ENCODE measurements at places on chromosomes 5 and 9.

DNA sequence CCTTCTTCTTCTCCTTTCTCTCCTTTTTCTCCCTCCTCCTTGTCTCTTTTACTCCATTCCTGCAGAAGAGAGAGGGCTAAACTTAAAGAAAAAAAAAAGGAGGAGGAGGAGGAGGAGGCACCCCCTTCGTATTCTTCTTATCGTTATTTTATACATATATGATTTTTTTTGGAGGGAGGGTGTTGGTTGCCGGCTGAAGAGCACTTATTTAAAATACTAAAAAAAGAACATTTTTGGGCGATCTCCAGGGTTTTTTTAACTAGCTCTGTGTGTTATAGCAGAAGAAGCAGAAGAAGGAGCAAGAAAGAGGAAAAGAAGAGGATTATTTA is 381 bp downstream of the NR2F1 start:
- no peak for DNase-seq

DNA sequence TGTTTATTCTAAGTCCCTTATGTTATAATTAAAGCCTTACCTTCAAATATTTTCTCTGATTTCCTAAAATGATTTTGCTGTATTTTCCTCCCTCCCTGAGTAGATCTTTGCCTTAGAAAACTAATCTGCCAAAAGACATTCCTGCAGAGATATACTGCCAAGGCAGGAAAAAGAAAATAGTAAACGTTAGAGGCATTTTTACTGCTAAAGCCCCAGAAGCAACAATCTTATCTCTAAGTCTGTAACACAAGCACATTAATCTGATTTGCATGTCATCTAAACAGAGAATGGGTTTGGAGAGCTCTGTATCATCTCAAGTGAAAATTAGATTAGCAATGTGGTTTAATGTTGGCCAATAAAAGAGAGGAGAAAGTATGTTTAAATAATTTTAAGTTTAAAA is 847.7 kb downstream of the MAT2B start:
- peak; percentile 92 for DNase-seq

DNA sequence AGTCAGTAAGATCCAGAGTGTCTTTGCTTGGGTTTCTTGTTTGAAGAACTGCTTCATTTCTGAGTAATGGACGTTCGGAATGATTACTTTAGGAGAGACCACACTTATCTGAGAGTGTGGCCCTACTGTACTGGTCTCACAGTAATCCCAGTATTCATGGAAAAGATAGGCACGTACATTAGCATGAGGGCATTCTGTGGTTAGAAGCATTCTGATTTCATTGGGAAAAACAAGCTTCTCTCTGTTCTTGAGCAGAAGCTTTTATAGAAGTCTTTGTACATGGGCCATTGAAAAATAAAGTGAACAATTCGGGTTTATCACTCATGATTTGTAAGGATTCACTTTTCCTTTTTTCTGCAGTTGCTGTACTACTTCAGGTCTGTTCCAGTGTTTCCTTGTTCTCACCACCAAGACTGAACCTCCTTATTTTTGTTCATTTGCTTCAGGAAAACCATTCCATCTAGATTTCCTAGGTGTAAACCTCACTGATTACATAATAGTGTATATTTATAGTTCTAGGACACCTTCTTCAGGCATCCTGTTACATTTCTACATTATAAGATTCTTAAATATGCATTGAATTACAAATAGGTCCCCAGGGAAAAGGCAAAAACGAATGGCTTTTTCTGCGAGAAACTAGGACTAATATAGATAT is 10.1 kb downstream of the TGFBR1 start:
- no peak for DNase-seq

- DNase-seq, result no peak
These were observed 219.9 kb downstream of the MLLT3 start for GRCh38 chr9:20402273-20402875.

DNA sequence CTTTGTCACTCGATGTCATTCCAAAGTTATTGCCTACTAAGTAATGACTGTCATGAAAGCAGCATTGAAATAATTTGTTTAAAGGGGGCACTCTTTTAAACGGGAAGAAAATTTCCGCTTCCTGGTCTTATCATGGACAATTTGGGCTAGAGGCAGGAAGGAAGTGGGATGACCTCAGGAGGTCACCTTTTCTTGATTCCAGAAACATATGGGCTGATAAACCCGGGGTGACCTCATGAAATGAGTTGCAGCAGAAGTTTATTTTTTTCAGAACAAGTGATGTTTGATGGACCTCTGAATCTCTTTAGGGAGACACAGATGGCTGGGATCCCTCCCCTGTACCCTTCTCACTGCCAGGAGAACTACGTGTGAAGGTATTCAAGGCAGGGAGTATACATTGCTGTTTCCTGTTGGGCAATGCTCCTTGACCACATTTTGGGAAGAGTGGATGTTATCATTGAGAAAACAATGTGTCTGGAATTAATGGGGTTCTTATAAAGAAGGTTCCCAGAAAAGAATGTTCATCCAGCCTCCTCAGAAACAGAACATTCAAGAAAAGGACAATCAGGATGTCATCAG is 11.3 kb downstream of the TLR4 start:
- no peak for DNase-seq

GRCh38 chr5:51997949-51998348 is 614.7 kb downstream of the ISL1 start:
- peak; percentile 99 for DNase-seq

GRCh38 chr5:122310889-122311288 is 1.1 kb upstream of the SNCAIP start:
- DNase-seq, result no peak

DNA sequence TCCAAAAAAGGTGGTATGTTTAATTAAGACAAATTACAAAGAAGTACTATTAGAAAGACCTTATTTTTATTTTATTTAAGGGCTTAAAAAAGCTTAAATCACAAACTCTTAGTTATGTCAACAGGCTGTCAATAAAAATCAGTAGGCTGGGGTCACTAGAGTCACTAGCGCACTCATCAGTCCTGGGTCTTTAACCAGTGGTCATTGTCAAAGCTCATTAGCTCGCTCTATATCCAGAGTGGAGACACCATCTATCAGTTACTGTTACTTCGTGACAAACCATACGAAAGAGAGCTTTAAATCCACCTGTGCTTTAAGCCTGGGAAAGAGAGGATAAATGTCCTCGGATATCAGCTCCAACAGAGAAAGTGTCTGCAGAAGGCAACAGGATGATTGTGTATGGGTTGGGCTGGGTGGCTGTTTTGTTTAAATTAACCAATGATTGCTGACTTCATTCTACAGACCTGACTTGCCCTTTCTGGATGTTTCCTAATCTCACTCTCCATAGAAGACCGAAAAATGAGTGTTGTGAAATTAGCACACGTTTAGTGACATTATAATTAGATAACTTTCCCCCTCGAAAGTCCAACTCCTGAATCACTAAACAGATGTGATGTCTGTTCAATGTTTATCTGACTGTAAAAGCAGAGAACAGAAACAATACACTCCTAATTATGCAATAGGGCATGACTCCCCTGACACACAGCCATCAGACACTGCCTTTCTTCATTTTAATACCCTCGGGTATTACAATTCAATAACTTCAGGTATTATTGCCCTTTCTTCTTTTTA is 123.6 kb upstream of the TNPO1 start:
- peak; percentile 99 for DNase-seq

GRCh38 chr5:14257995-14258403 is 114.9 kb downstream of the TRIO start:
- DNase-seq, result no peak

DNA sequence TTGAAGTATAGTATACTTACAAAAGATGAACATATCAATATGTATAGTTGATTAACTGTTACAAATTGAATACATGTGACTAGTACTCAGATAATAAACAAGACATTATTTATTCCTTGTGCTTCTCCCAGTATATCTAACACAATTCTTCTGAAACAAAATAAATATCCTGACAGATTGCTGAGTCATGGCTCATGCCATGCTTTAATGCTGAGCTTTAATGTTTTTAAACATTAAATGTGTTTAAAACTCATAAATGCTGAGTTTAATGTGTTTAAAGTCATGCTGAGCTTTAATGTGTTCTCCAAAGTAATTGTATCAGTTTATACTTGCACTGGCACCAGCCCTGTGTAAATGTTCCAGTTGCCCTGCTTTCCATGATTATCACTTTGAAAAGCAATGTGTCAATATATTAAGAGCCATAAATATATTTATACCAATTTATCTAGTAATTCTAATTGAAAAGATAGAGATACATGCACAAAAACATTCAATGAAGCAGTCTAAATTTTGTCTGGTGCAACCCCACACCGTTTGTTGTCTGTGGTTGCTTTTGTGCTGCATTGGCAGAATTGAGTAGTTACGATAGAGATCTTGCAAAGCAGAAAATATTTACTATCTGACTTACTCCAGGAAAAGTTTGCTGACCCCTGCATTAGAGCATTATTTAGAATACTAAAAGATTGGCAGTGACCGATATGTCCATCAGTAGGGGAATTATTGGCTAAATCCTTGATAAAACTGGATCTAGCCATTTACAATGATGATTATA is 15.7 kb downstream of the KIAA1958 start:
- DNase-seq, result no peak

DNA sequence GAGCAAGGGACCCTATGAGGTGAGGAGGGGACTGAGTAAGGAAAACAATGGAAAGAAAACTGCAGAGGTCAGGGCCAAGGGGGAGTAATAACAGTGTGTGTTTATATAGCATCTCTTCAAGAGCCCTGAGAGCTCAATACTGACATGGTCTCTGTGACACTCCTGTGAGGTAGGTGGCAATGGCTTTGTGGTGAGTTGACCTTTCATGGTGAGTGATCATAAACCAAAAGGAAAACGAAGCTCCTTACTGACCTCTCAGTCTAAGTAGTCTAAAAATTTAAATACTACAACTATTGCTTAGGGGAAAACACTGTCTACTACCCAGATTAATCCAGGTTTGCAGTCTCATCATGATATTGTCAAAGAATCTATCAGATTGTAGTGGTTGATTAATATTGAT is 130.9 kb downstream of the SNCAIP start:
- no peak for DNase-seq

GRCh38 chr9:1179366-1179765 is 129.2 kb downstream of the DMRT2 start:
- no peak for DNase-seq

DNA sequence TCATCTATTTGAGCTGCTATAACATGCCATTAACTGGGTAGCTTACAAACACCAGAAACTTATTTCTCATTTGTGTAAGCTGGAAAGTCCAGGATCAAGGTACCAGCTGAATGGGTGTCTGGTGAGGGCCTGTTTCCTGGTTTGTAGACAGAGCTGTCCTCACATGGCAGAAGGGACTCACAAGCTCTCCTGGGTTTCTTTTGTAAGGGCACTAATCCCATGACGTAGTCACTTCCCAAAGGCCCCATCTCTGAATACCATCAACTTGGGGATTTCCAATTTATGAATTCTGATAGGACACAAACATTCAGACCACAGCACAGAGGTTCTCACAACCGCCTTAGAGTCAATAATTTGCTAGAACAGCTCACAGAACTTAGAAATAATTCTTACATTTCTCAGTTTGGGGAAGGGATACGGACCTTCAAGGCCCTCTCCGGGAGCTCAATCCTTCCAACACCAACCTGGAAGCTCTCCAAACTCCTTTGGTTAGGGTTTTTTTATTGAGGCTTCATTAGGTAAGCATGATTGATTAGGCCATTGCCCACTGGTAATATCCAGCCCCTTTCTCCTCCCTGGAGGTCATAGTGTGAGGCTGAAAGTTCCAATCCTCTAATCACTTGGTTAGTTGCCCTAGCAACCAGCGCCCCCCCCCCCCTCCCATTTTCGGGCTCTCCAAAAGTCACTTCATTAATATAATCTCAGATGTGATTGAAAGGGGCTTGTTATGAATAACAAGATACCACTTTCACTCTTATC is 7.6 kb upstream of the DNAJA1 start:
- DNase-seq, result no peak

- DNase-seq, result no peak
These were observed 27.7 kb upstream of the TNIP1 start for GRCh38 chr5:151108566-151108965.

DNA sequence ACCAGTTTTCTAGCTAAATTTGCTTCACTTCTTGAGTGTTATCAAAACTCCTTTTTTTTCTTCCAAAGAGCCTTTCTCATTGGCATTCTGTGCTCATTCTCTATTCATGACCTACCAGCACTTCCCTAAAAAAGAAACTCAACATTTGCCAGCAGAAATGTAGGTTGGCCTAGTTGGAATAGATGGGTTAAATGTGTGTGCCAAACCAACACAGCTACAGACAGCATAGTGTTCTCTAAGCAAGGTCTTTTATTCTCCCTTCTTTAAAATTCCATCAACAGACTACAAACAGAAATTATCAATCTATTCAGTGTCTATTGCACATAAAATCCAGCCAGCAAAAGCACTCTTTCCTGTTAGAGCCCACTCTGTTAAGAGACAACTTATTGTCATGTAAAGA is 255.8 kb upstream of the PUM3 start:
- no peak for DNase-seq

DNA sequence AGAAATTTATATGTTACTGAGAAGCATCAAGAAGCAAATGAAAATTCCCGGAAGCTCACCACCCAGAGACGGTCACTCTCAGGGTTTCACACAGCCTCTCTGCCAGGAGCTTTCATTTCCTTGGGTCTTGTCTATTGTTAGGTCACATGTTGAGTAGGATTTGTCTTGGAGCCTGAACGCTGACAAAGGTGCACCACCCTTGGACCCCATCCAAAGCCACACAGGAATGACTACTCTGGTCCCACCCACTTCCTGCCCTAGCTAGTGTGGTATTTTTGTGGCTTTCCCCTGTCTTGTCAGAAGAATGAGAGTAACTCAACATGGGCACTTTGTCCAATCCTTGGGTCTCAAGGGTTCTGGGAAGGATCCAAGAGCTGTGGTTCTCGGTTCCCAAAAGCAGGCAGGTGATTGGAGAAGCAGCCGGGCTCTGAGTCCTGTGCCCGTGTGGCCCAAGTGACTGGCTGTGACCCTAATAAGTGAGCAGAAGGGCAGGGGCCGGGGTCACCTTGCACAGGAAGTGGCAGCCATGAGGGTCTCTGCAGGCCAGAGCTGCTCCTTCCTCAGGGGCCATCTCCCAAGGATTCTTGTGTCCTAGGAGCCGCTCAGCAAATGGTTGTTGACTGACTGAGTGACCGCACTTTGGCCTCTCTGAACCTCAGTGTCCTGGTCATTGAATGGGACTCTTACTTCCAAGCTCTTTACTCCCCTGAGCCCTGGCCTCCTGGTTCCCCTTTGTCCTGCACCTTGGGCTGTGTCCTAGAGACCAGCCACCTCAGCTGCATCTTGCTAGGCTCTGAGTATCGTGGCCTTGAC is 6.9 kb downstream of the FGD3 start:
- DNase-seq, result no peak

- DNase-seq, result no peak
These were observed 731.6 kb downstream of the DNAH5 start for GRCh38 chr5:13212886-13213285.

DNA sequence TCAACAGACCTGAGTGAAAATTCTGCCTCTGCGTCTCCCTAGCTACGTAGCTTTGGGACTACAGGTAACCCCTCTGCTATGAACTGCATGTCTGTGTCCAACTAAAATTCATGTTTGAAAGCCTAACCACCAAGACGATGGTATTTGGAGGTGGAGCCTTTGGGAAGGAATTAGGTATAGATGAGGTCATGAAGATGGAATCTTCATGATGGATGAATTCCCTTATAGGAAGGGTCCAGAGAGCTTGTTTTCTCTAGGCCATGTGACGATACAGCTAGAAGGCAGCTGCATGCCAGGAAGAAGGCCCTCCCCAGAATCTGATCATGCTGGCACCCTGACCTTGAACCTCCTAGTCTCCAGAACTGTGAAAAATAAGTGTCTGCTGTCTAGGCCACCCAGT is 296.4 kb downstream of the SLIT3 start:
- DNase-seq, result peak; percentile 34
